Vagina (tissue), 2 donors: ENCODE measurements at places on chromosomes 1 and 21.

GRCh38 chr1:96722161-96722922 lies 758 bp downstream of the PTBP2 start:
- no peaks in the 10 kb centered on the region for H3K36me3 ChIP-seq
- H3K4me1 ChIP-seq, result peaks cover 21% of the 10 kb centered on the region
- no peaks in the 10 kb centered on the region for H3K27me3 ChIP-seq
- H3K27ac ChIP-seq, result peak overlapping the region; percentile 98

GRCh38 chr1:44019466-44019948 lies 11.8 kb downstream of the SLC6A9 start:
- H3K27me3 ChIP-seq, result no peaks in the 10 kb centered on the region
- no peak for DNase-seq
- H3K27ac ChIP-seq, result no peak overlapping the region

DNA sequence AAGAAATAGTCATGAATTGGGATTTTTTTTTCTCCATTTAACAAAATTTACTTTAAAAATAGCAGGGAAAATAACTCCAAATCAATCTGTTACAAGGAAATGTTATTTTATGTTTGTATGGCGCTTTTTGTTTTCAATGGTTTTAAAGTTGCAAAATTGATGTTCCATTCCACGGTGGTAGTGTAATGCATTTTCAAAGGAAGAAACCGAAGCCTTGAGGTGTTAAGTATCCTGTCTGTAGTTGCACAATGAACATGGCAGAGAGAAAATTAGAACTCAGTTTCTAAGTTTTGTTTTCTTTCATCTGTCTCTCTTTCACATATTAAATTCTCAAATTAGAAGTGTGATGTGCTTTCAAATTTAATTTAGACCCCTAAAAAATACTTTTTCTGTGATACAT lies 841.8 kb downstream of the USP25 start:
- no peaks in the 10 kb centered on the region for H3K27me3 ChIP-seq
- H3K4me3 ChIP-seq, result no peak overlapping the region
- H3K36me3 ChIP-seq, result no peaks in the 10 kb centered on the region

- no peaks in the 10 kb centered on the region for H3K36me3 ChIP-seq
- H3K4me1 ChIP-seq, result no peaks in the 10 kb centered on the region
- no peak for DNase-seq
- no peak overlapping the region for H3K4me3 ChIP-seq
- H3K27ac ChIP-seq, result no peak overlapping the region
- no peaks in the 10 kb centered on the region for H3K27me3 ChIP-seq
Observed at GRCh38 chr1:14803002-14803789, 204.7 kb downstream of the KAZN start.
